ENCODE measurements at places on chromosomes 2 and 18.

DNA sequence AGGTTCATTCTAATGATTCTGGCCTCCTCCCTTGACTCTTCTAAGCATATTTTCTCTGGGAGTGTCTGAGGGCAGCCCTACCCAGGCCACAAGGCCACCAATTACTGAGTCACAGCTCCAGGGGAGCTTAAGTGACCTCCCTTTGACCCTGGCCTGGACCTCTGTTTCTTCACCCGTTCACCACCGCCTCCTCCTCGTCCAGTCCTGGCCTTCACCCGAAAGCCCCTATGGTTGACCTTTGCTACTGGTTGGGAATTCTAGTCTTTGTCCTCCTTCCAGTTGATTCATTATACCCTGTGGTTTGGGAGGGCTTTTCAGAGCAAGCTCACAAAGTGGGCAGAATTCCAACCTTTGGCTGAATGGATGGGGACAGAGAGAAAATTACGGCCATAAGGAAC, 72.6 kb downstream of the NRP2 start:
- no peak for DNase-seq

GRCh38 chr2:64779117-64779690, 125.5 kb upstream of the SERTAD2 start:
- no peak for DNase-seq

DNA sequence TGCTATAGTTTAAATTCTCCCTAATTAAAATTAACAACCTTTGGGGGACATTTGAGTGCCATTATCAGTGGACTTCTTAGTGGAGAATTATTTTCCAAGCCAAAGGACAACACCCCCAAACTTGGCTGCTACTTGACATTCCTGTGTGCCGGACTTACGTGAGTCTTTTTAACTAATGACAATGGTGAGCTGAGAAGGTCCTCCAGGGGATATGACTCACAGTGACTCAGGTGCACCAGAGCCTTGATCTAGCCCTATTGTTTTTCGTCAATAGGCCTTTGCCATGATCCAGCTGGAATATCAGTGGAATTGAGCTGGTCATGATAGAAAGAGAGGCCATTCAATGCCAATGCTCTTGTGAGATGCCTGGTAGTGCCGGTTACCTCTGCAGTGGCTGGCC, 118.1 kb upstream of the CXCR4 start:
- DNase-seq: no peak

GRCh38 chr2:66560683-66561082, 125.8 kb downstream of the MEIS1 start:
- DNase-seq: no peak

DNA sequence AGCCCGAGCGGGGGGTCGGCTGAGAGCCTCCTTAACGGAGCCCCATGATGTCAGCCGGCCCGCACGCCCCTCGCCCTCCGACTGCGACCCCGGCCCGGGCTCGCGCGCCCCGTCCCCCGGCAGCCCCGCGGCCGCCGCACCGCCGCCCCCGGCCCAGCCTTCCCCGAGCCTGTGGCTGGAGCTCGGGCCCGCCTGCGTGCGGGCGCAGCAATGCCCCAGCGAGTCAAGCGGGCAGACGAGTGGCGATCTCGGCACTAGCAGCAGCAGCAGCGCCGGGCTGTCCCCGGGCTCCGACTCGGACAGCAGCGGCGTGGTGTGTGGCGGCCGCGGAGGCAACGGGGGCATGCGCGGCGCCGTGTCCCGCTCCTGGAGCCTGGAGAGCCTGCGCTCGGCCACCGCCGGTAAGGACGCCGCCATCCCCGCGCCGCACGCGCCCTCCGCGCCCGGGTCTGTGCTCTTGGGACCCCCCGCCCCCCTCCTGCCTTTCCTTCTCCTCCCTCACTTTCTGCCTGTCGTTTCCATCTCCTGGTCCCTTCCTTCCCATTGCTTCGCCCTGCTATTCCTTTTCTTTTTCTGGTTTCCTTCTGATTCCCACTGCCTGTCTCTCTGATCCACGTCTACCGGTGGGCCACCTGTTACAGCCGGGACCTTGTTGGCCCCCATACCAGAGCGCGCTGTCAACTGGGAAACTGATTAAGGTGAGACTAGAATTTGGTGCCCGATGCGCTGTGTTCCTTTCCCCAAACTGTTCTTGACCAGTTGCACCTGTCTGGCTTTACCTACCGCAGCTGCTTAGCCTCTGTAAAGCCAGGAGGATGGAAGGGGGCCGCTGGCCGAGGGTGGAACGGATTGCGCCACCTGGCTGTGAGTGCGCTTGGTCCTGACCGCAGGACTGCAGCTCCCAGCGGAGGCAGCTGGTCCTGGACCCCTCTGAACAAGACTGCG, 127.4 kb downstream of the ARHGEF4 start:
- peak; percentile 42 for DNase-seq

DNA sequence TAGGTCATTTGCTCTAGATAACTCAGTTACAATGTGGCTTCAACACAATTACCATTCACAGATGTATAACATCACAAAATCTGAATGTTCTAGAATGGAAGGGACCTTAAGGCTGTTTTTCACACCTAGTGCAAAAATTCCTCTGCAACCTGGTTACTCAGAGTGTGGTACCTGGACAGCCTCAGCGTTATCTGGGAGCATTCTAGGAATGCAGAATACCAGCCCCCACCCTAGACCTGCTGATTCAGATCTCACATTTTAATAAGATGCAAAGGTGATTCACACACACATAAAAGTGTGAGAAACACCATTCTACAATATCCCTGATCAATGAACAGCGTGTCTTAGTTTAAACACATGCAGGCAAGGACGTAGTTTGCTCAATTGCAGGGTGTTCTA, 233.1 kb downstream of the TDRD15 start:
- DNase-seq: no peak

GRCh38 chr18:41630232-41630886, 324.7 kb upstream of the PIK3C3 start:
- DNase-seq: no peak

DNA sequence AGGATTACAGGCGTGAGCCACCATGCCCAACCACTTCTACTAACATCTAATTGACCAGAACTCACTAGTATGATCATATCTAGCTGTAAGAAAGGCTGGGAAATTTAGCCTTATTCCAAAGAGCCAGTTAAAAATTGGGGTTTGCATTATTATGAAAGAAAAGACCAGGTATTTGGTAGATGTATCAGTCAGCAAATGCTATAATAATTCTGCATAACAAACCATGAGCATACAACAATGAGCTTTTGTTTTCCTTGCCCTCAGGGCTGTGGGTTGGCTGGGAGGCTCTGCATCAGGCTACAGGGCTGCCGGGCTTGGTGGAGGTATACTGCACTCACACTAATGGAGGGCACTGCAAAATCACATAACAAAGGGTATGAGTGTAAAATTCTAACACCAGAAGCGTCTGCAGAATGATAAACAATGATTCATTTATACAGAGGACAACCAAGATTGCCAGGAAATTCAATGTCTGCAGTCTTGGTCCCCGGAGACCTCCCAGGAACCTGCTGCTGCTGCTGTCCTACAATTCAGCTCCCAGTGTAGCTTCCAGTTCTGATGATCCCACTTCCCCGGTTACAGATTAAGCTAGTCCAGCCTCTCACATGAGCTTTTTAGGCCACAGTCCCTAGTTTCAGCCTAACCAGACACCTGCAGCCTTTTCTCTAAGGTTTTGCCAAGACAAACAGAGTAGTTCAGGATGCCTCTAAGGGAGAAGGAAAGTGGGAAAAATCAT, 32.2 kb upstream of the ST3GAL5 start:
- no peak for DNase-seq

DNA sequence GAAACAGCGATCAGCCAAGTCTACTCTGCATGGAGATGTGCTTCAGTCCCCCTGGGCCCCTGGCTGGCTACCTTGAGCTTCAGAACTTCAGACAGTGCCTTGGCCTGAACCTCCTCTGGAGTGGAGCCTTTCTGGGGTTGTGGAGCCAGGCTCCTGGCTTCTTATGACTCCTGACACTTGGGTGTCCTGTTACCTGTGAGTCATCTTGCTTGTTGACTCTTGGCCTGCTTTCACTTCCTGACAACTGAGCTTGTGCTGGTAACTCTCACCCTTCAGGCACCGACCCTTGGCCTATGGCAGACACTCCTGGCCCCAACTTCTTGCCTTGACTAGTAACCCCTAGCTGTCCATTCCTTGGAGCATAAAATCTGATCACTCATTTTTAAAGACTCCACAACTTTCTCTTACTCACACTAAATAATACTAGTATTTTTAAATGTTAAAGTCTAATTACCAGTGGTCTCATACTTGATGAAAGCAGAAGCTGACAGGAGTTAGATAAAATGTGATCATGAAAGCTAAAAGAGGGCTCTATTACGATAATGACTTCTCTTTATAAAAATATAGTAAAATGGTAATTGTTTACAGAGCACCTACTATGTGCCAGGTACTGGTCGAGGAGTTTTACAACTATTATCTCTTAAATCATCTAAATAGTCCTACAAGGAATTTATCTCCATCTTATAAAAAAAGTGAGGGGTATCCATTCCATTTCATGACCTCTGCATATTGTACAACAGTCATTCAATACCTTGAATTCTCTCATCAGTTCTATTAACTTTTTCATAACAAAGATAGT, 46.3 kb upstream of the VIT start:
- no peak for DNase-seq

DNA sequence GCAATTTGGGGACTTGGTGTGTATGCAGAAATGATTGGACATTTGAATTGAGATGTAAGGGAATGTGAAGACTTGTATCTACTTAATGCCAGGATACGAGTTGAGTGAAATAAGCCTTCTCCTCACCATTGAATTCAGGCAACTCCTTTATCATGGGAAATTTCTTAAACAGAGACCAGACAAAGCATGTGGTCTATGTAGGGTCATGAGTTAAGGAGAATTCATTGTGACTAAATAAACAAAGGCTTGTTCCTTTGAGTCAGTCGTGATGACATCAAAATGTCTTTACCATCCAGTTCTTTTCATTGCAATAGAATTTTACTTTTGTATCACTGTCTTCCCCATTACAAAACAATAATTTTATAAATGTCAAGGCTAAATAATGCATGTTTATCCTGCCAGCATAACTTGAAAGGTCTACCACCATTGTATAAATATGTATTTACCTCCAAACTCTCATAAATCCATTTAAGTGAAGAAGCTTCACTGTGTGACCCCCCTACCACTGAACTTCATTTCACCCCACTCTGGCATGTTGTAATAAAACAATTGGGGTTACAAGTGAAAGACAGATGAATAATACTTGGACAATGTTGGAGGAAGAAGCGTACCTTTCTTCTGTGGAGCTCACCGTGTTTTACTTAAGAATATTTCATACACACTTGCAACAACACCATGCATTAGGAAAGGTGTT, 149.4 kb downstream of the EPHA4 start:
- no peak for DNase-seq

- no peak for DNase-seq
Measured at GRCh38 chr2:56449002-56449431, 265.2 kb downstream of the CCDC85A start.

Data from stimulated activated CD8-positive, alpha-beta memory T cell treated with anti-CD3 and anti-CD28 coated beads, Interleukin-4, amount 100 ng/mL, for 48 hours (primary cell).